ENCODE measurements at places on chromosomes 2 and 18.

GRCh38 chr2:165114346-165114939, 89.4 kb downstream of the SCN3A start:
- DNase-seq: no peak

GRCh38 chr2:31688282-31688681, 107.5 kb upstream of the SRD5A2 start:
- no peak for DNase-seq

DNA sequence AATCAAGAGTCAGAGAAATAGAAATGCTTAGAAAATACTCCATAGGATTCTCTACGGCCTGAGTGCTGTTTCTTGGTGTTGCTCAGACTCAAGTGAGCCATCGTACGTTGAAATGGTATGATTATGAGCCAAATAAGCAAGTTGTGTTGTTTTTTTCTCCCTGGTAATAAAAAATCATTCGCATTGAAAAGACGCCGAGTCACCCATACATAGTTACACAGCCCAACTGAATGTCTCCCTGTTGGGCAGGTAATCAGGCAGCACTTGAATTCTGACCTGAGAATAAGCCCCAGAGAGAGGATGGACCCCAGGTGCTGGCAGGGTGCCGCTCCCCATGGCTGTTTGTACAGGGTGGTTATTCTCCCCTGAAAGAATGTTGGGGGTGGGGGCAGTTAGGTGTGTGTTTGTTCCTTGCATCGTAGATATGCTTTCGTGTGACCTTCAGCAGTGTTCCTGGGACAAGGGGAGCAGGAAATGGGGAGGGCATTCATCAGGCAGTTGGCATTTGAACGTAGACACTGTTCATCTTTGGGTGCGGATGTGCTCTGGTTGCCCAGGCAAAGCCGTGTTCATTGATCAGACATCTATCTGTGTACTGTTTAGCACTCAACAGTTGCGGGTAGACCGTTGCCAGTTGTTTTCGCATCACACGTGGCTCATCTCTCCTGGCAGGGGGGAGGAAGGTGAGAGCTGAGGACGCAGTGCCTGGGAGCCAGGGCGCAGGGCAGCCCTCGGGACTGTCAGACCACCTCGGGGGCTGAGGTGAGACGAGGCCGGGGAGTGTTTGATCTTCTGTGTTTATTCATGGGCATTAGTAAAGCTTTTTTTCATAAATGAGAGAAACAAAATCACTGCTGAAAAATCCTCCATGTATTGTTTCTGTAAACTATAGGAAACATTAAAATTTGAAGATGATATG, 27.3 kb downstream of the MTCL1 start:
- no peak for DNase-seq

- DNase-seq: no peak
These were observed 1.0 kb upstream of the ZC3H8 start for GRCh38 chr2:112255875-112256274.

DNA sequence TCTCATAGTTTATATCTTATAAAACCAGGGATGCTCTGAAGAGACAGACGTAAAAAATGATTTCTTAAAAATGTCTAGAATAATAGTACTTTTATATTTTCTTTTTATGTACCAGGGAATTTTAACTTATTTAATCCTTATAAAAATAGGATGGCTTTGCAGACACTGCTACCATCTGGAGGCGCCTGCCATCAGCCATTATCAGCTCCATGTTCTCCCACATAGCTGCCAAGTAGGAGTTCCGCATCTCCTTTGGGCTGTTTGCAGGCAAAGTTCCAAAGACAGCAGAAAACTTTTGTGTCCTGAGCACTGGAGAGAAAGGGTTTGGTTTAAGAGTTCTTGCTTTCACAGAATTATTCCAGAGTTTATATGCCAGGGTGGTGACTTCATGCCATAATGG, 69.2 kb downstream of the MTX2 start:
- no peak for DNase-seq

GRCh38 chr2:134429886-134430285, 176.0 kb downstream of the MGAT5 start:
- no peak for DNase-seq

DNA sequence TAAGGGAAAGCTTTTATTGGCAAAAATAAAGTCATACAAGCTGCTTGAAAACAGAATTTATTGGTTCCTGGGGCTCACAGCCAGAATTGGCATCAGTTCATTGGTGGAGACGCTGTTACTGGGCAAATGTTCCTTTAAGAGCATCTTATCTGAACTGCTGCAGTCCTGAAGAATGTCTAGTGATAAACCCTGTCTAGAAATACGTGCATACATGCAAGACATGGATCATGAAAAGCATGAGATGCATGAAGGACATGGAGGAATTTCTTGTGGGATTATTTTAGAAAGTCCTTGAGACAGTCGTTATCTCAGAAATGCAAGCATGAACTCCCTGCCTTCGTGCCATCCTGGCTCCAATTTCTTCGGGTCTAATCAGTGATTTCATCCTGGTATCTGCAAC, 32.5 kb upstream of the FHOD3 start:
- DNase-seq: no peak

DNA sequence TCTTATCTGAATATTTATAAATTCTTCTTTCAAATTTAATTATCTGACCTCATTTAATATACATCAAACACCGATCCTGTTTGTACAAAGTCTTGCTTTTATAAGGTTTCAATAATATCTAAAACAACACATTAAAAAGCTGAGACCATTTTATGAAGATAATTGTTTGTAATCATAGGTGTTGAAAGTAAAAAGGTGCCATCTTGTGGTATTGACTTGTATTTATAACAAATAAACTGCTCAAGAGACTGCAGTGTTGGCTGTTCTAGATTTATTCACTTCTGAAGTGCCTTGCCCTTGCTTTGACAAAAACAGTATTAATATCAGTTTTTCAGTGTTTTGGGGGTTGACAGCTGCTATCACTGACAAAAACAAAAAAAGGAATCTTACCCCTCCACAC, 286.8 kb upstream of the HNMT start:
- no peak for DNase-seq

DNA sequence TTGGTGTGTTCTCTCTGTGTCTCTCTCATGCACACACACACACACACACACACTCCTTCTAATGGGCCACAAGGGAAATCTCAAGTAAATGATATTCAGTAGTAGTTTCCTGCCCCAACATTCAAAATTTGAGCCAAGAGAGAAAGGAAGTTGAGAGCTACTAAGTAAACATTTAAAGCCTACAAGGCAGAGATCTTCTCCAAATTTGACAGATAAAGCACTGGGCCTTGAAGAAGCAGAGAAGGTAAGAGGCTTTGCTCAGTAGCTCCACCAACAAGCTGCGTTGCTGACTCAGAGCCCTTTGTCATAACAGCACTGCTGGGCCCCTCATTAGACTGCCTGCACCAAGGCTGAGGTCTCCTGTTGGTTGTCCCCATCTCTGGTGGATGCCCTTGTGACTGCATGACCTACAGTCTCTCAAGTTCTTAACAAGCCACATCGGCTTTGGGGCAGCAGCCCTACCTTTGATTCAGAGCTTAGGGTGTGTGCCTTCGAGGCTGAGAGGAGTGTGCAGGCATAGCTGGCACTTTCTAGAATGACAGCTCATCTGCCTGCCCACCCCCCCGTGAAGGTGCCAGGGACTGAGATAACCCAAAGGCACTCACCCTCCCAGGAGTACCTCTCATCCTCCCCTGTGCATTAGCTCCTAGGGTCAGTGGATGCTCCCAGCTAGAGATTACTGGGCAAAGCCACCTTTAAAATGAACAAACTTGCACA, 32.3 kb upstream of the NEB start:
- DNase-seq: no peak

- no peak for DNase-seq
These were observed 9.8 kb upstream of the MREG start for GRCh38 chr2:216023055-216023648.

- no peak for DNase-seq
These were observed 18.7 kb upstream of the MAP4K3 start for GRCh38 chr2:39455826-39456225.

DNA sequence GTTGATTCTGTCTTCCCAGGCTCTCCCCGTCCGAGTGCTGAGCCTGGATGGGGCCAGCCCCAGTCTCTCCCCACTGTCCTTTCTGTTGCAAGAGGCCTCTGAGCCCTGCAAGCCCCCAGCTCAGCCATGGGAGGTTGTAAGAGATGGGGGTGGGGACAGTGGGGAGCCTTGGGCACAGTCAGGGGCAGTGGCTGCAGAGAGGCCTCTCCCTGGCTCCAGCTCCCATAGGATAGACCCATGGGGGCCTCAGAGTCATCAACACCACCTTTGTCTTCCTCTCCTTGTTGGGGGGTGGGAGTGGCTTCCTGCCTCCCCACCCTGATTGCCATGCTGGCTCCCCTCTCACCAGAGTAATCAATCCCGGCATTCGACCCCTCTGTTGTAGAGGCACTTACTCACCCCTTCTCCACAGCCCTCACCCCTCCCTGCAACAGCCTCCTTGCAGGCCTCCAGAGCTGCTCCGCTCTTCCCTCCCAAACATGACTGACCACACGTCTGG, 37.5 kb upstream of the NPAS2 start:
- no peak for DNase-seq

DNA sequence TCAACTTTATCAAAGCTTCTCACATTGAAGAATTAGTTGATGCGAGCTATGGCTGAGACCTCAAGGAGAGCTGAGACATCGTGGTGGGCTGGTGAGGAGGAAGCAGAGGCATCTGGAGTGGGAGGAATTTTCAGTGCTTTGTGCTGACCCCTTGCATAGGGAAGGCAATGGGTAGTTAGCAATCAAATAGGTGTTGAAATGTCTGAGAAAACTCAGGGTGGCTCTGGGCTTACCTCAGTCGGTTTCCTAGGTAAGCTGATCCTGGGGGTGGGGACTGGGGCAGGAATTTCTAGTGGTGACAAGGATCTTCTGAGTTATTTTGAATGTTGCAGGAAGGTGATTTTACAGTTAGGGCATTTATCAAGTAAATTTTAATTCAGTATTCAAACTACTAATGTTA, 20.7 kb upstream of the DPP10 start:
- no peak for DNase-seq

DNA sequence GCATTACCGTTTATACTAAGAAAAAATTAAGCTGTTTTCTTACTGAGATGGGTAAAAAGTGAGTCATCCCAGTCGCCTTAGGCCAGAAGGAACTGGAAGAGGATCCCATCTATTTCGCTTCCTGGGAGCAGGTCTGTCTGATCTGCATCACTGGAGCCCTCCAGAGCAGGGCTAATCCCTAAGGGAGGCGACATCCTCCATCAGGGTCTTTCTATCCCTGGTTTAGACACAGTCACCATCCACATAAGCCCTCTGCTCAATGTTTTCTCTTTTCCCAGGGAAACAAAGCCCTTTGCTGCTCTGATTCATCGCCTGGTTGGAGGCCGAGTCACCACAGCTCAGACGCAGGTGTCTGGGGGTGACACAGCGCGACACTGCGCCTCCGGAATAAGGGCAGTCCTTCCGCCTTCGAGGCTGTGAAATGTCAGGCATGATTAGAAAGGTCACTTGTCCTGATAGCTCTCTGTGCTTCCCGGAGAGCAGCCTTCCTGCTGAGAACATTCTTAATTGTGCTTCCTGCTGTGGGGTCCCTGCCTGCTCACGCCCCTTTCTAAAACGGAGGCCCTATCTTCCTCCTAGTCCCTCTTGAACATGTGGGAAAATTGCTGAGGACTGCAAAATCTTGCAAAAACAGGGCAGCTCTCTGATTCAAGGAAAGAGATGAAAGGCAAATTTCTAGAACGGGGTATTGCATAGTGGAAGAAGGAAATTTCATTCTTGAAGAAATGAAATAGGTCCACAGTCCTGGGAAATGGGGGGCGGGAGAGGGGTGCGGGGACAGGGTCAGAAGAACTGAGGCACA, 56.3 kb downstream of the MARCHF4 start:
- DNase-seq: no peak

- no peak for DNase-seq
These were observed 70.8 kb upstream of the FSHR start for GRCh38 chr2:49225126-49225525.

GRCh38 chr18:62610701-62611411, 88.0 kb downstream of the ZCCHC2 start:
- DNase-seq: no peak

DNA sequence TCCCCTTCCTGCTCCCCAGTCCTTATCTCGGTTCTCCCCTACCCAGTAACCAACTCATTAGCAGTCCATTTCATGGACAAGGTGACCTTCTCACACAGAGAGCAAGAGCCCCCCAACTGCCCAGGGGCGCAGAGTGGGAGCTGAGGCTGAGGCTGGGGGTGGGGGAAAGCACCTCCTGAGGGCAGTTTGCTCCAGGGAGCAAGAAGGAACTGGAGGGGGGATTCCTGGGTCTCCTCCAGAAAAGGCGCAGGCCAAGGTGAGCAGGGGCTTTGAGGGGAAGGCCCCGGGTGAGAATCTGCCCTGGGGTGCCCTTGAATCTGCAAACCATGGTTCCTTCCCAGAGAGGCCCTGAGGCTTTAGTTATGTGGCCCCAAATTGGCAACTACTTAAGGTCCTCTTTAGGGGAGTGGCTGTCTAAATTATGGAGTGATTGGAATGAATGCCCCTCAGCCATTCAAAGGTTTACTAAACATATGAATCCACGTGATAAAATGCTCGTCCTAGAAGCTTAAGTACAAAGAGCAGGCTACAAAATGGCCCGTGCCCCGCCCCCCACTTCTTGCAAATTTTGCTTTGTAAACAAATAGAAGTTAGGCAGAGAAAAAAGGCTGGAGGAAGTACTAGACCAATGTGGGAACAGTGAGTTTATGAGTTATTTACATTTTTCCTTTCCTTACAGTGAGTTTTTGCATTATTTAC, 123.5 kb upstream of the HS6ST1 start:
- no peak for DNase-seq
